ENCODE measurements at places on chromosomes 3 and 15.

GRCh38 chr15:95994418-95994817, 336.1 kb upstream of the NR2F2 start:
- DNase-seq, result no peak

DNA sequence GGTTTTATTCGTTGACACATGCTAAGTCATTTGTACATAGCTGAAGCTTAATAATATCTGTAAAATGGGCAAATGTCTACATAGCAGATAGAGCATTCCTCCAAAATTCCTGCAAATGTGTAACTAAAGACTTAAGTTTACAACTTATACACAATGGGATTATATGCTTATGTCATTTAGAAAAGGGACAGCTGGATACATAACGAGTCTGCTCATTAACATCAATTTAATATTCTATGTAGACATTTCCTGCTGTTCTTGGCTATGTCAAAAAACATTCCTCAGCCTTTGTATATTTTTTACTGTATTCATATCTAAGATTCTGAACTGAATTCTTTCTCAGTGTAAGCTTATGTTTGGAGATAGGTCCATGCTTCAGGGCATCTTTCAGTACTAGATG, 762.2 kb downstream of the NR2F2 start:
- no peak for DNase-seq

DNA sequence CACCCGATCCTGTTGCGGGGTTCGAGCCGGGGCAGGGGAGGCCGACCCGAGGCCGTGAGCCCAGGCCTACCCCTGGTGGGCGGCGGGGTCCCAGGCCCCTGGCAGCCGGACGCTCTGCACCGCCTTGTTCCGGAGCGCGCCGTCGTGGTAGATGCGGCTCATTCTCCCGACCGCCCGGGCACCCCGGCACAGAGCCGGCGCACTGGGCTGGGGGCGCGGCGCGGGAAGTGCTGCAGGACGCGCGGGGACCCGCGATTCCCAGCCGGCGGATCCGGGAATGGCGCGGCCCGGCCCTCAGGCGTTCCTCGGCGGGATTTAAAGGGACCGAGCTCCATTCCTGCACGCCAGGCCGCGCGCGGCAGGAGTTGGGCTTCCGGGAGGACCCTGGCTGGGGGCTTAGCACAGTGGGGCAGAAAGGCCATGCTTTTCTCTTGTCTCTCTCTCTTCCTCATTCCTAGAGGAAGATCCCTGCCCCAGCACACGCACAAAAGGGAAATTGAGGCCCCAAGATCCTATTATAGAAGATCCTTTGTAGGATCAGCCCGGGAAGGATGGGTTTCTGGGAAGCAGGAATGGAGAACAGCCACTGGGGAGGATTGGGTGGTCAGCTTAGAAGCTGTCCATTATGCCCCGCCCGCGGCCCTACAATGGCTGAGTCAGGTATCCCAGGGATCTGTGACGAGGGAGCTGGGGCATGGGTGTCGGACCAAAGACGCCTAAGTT, at the start of gene ARPIN:
TSS of gene ARPIN (minus strand) at position 279 of the 723 bp plus-strand sequence. CDS start at position 162, 117 bp downstream.
- no peak for DNase-seq

GRCh38 chr3:51389423-51390183, 1.5 kb upstream of the RBM15B start:
- no peak for DNase-seq

DNA sequence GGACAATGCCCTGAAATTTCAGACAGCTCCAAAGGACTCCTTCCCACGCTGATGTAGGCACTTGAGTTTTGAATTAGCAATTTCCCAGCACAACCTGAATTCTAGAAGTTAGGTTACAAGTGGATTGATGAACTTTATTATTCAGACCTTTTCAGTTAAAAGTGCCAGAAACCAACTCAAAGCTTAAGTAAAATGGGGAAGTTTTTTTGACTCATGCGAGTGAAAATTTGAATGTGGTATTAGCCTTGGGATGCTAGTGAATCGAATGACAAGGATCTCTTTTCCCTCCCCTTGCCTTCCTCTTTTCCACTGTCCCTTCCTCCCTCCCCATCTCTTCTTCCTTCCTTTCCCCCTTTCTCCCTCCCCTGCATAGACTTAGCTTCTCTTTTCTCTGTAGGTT, 295.1 kb upstream of the PROK2 start:
- DNase-seq, result no peak

- no peak for DNase-seq
Observed at GRCh38 chr15:51348688-51349087, 7.2 kb downstream of the GLDN start.

DNA sequence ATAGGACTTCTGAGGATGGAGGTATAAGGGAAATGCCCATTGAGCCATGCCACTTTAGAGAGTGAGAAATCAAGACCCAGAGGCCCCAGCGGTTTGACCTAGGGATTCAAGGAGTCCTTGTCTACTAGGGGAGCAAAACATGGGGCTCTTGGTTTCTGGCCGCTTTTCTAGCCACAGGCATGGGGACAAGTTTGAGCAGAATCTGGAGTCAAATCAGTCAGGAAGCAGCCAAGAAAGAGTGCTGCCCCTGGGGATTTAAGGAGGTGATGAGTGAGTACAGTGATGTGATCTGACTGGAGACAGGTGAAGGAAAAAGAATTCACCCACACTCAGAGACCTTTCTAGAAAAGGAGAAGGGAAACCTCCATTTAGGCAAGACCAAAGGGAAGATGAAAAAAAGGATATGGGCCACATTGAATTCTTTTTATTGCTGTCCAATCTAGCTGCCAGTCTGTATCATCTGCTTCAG, 244.0 kb upstream of the TBC1D5 start:
- no peak for DNase-seq
